Stimulated activated CD4-positive, alpha-beta T cell treated with anti-CD3 and anti-CD28 coated beads, Interleukin-1b, Interleukin-23, amount 100 ng/mL, for 4 hours (primary cell): ENCODE measurements at places on chromosomes 5 and 9.

DNA sequence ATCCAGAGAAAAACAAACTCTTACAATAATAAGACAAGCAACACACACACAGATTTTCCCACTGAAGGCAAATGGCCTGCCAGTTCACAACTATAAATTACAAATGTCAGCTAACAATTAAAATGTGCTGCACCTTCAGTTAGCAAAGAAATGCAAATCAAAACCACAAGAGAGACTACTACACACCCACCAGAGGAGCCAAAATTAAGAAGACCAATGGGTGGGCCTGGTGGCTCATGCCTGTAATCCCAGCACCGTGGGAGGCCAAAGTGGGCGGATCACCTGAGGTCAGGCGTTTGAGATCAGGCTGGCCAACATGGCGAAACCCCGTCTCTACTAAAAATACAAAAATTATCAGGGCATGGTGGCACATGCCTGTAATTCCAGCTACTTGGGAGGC lies 15.1 kb upstream of the IPPK start:
- no peak for DNase-seq

- DNase-seq, result no peak
Measured at GRCh38 chr5:107815109-107815508, 144.4 kb upstream of the EFNA5 start.

GRCh38 chr5:169064093-169064492 lies 236.8 kb downstream of the SLIT3 start:
- no peak for DNase-seq

DNA sequence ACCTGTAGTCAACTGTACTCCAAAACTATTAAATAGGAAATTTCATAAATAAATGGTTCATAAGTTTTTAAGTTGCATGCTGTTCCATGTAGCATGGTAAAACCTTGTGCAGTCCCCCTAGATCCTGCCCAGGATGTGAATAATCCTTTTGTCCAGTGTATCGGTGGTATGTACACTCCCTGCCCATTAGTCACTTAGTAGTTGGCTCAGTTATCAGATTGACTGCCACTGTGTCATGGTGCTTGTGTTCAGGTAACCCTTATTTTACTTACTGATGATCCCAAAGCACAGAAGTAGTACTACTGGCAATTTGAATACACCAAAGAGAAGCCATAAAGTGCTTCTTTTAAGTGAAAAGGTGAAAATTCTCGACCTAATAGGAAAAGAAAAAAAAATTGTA lies 134.2 kb downstream of the RNF180 start:
- DNase-seq, result no peak

- no peak for DNase-seq
Measured at GRCh38 chr5:143147902-143148301, 255.6 kb downstream of the NR3C1 start.

- DNase-seq, result no peak
Measured at GRCh38 chr9:87854580-87854955, 28.1 kb upstream of the SPATA31E1 start.

- DNase-seq, result no peak
Measured at GRCh38 chr5:73948720-73949119, 322.7 kb downstream of the ARHGEF28 start.

DNA sequence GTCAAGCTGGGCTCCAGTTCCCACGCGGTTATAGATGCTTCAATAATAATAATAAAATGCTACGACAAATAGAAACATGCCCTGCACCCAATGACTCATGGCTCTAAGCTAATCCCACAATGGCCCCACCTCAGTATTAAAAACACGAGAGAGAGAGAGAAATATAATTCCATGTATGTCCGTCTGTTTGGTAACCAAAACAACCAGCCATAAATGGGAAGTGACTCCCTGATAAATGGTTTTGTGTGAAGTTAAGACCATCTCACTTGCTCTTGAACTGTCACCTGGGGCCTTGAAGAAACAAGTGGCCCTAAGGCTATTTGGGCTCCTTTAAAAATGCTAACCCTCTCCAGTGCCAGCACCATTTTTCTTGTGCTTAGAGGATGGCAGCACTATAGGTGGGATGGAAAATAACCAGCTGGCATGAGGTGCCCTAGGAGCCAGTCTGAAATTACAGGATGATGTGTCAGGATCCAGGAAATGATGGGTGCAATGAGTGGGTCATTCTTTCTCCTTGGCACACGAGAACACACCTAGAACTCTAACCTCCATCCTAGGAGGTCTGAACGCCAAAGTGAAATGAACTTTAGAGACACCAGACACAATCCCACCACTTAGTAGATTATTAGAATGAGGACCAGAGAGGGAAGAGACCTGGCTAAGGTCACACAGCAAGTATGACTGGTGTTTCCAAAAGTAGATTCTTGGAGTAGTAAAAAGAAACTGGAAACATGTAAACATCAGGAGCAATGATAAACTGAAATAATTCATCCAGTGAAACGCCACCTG lies 35.7 kb upstream of the ADRB2 start:
- DNase-seq, result no peak

DNA sequence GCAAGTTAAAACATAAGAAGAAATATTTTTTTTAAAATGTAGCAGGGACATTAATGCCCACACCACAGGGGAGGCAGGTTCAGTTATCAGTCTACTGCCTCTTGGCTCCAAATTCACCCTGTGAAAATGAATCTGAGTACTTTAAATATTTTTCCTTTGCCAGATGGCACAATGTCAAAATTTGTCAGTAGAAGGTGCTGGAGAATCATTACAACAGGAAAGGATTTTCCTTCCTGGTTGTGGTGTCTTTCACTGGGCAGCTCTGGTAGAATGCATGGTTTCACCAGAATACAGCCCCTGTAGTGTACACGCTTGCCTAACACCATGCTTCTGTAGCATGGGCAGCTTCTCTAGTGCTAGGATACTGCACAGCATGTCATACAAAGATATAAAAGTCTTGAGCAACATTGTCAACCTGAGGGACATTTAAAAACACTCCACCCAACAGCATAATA lies 9.7 kb upstream of the SREK1 start:
- no peak for DNase-seq
